ENCODE measurements at places on chromosomes 2 and 18. TPM values are rescaled to one million over a fixed set of nuclear protein-coding genes. Genes with fewer than 3 reads are reported as not detected.

The FBXO48 gene
- 1.9 TPM for total RNA-seq

The IL37 gene
- not detected for total RNA-seq

The CD8B2 gene
- not detected for total RNA-seq

The GREB1L gene
- total RNA-seq = not detected

The MC4R gene
- not detected for total RNA-seq

The CNNM4 gene
- total RNA-seq = 8.3 TPM

The GALR1 gene
- not detected for total RNA-seq

The NT5C1B gene
- not detected for total RNA-seq

The GLI2 gene
- total RNA-seq = 0.43 TPM

Measured in T-helper 2 cell treated with Interferon-gamma antibody and Interleukin-4, amounts not matched to agents 100 ng/mL and 5 ng/mL, for 36 hours (primary cell).